Stimulated activated naive CD8-positive, alpha-beta T cell treated with anti-CD3 and anti-CD28 coated beads, Interleukin-15, Interleukin-2, amounts not matched to agents 100 U/mL and 50 U/mL, for 24 hours (primary cell): ENCODE measurements at places on chromosomes 1 and 21.

DNA sequence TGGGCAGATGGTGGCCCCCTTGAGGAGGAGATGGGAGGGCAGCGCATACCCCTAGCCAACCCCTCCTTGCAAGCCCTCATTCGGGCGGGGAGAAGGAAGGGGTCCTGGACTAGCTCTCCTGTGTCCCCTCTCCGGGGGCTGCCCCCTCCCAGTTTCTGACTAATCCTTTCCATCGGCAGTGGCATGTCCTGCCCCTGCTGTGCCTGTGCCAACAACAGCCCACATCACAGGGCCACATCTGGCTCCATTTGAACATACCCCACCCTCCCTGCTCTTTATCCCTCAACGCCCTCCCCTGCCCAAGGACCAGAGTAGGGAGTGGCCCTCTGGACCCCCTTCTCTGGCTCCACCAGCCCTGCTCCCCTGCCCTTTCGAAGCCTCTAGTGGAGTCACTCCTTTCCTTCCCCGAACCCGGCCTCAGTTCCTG, 11.0 kb upstream of the LMNA start:
- DNase-seq = peak; percentile 72

GRCh38 chr1:184823080-184823479, 68.4 kb upstream of the EDEM3 start:
- DNase-seq = no peak

- no peak for DNase-seq
These were observed 105.5 kb downstream of the CRYAA start for GRCh38 chr21:43274022-43274945.

DNA sequence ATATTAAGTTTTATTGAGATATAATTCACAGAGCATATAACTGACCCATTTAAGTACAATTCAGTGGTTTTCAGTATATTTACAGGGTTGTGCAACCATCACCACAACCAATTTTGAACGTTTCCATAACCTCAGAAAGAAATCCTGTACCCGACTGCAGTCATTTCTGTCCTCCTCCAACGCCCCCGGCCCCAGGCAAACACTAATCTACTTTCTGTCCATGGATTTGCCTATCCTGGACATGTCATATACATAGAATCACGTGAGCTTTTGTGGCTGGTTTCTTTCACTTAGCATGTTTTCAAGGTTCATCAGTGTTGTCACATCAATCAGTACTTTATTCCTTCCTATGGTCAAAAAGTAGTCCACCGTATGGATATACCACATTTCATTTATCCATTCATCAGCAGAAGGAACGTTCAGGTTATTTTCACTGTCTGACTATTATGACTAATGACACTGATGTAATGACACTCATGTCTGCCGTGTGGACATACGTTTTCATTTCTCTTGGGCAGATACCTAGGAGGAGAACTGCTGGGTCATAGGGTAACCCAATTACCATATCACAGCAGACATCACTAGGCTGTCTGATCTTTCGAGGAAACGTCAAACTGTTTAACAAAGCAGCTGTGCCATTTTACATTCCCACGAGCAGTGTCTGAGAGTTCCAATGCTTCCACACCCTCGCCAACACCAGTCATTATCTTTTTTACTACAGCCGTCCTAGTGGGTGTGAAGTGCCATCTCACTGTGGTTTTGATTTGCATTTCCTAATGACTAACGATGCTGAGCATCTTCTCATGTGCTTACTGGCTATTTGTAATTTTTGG, 30.8 kb downstream of the MRPL37 start:
- DNase-seq = peak; percentile 57

- no peak for DNase-seq
These were observed 306.3 kb upstream of the DUSP10 start for GRCh38 chr1:222048094-222048595.

- peak; percentile 0 for DNase-seq
These were observed 27.5 kb downstream of the COL6A1 start for GRCh38 chr21:46008893-46009621.

DNA sequence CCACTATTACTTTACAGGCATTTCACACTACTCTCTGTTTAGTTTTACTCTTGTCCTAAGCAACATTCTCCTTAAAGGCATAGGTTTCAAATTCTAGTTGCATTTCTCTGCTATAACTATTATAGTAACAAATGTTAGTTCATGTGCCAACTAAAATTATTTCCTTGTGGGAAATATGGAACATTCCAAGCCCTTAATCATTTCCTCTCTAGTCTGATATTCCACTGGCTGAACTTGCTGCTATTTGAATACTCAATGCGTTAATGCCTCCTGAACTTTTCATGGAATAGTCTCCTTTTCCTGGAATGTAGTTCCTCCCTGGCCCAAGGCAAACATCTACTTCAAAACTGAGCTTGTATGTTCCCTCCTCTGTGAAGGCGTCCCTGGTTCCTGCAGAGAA, 19.3 kb upstream of the TBX19 start:
- DNase-seq = no peak

- no peak for DNase-seq
These were observed 19.5 kb upstream of the OR6N2 start for GRCh38 chr1:158800526-158800925.

- no peak for DNase-seq
These were observed 44.2 kb upstream of the NEGR1 start for GRCh38 chr1:72326494-72326893.

GRCh38 chr1:202045705-202046104, 35.3 kb downstream of the ELF3 start:
- DNase-seq = no peak

DNA sequence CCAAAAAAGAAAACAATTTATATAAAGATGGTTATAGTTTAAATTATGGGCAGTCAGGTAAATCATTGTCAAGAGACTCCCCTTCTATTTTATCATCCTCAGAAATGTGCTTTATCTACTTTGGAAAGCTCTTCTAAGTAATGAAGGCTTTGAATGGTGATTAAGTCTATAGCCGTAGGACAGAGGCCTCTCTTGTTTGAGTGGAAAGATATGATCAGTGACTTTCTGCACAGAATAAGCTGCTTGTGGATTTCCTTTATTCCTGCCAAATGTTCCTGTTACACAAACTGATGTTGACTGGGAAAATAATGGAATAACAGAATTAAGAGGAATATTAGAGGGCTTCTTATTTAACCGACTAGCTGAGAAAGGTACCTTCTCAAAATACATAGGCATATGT, 174.6 kb upstream of the IVNS1ABP start:
- DNase-seq = no peak

DNA sequence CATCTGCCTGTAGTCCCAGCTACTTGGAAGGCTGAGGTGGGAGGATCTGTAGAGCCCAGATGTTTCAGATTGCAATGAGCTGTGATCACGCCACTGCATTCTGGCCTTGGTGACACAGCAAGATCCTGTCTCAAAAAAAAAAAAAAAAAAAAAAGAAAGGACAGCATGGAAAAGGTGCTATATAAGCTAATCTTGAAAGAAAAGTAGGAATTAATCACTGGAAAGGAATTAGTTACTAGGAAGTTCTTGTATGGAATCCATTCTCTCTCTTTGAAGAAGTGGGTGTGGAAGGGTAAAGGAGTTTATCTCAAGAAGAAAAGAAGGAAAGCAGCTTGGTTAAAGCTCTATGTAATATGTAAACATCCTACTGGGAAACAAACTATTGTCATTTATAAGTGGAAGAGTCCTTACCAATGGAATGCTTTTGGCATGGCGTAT, 339.2 kb downstream of the DPYD start:
- no peak for DNase-seq
